ENCODE measurements at places on chromosomes 2 and 18.

GRCh38 chr2:135651717-135652116 is 89.9 kb upstream of the UBXN4 start:
- DNase-seq = no peak

- DNase-seq = no peak
Measured at GRCh38 chr2:221129657-221130056, 442.4 kb downstream of the EPHA4 start.

GRCh38 chr2:112876971-112877361 is 34.0 kb upstream of the IL37 start:
- DNase-seq = no peak

GRCh38 chr2:205803500-205803899 is 121.2 kb downstream of the NRP2 start:
- DNase-seq = no peak

GRCh38 chr2:178304333-178304732 is 110.0 kb downstream of the OSBPL6 start:
- no peak for DNase-seq

All from GOT3 (cell line).